ENCODE measurements at places on chromosomes 11 and 22.

DNA sequence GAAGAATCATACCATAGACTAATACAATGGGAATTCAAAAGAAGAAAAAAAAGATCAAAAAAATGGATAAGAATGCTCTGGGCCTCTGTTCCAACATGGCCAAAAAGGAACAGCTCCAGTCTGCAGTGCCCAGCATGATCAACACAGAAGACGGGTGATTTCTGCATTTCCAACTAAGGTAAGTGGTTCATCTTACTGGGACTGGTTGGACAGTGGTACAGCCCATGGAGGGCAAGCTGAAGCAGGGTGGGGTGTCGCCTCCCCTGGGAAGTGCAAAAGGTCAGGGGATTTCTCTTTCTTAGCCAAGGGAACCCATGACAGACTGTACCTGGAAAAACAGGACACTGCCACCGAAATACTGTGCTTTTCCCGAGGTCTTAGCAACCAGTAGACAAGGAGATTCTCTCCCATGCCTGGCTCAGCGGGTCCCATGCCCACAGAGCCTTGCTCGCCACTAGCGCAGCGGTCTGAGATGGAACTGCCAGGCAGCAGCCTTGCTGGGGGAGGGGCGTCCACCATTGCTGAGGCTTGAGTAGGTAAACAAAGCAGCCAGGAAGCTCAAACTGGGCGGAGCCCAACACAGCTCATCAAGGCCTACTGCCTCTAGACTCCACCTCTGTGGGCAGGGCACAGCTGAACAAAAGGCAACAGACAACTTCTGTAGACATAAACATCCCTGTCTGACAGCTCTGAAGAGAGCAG lies 428.4 kb downstream of the MN1 start:
- DNase-seq: no peak

DNA sequence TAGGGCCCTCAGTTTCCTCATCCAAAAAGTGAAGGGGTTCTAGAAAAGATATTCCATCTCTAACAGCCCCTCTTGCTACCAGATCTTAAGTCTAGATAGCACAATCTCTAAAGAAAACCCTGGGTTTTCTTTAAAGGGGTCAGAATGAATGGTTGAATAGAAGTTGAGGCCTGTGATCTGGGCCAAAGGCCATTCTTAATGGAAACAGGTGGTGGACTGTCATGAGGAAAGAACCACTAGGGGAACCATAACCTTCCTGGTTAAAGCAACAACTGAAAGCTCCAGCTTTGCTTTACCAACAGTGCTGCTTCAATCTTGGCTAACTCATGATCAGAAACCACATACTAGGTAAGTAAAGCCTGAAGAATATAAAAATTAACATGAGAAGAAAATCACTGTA lies 1.8 kb downstream of the CELF1 start:
- DNase-seq: peak; percentile 32

DNA sequence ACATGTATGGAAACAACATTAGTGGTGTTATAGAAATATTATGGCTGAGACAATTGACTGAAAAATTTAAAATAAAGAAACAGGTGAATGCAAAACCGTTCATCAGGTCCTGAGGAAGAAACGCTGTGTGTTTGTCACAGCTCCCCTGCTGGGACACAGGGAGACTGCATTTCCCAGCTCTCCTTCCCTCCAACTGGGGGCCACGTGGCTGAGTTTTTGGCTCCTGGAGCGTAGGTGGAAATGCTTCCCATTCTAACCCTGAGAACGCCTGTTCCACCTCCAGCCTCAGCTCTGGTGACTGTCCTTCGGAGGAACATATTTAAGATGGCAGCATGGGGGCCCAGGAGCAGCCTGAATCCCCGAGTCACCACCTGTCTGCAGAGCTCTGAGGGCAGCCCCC lies 398.6 kb downstream of the BRD1 start:
- DNase-seq: no peak

DNA sequence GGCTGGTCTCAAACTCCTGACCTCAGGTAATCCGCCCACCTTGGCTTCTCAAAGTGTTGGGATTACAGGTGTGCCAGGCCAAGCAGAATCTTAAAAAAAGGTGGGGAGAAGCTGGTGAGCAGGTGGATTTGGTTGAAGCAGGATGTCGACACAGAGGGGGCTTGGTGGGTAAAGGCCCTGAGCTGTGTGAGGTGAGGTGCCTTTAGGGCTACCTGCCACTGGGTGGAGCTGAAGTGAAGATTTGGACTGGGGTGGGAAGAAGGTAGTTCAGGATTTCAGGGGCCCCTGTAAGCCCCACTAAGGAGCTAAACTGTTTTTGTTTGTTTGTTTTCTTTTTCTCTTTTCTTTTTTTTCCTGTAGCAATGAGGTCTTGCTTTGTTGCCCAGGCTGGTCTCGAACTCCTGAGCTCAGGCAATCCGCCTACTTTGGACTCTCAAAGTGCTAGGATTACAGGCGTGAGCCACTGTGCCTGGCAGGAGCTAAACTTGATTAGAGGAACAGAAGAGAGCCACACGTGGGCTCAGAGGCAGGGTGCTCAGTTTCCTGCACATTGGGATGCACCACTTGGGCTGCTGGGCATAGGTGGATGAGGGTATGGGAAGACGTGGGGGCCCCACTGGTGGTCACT lies 6.0 kb downstream of the P2RX6 start:
- DNase-seq: peak; percentile 73

DNA sequence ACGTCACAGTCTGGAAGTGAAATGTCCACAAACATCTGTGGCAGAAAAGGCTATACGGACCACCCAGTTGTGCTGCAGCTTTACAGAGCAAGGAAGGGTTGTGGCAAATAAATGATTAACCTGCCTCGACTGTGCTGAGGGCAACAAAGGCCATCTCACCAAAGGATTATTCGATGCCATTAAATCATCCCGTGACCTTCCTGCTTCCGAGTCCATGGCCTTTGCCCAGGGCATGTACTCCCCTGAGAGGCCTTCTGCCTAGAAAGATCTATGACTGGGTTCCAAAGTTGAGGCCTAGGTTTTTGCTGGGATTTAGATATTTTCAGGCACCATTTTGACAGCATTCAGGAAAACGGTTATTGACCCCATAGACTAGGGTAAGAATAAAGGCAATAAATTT lies 9.2 kb downstream of the CDPF1 start:
- no peak for DNase-seq
